ENCODE measurements at places on chromosomes 12 and 14.

DNA sequence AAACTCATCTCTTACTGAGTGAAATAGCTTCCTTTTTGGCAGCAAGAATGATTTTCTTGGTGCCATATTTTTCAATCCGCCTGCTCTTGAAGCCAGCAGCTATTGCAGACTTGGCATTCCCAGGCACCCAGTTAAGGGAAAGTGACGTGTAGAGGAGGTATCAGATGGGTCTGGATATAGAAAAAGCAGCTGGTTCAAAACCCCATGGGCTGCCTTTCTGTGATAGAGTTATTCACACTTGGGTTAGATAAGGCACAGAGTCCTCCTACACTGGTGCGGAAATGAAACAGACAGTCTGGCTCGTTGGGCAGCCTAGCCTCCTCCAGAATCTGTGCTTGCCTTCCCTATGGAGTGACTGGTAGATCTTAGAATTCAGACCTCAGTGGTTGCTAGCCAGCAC, 62.2 kb downstream of the PTPN11 start:
- no peak for DNase-seq

DNA sequence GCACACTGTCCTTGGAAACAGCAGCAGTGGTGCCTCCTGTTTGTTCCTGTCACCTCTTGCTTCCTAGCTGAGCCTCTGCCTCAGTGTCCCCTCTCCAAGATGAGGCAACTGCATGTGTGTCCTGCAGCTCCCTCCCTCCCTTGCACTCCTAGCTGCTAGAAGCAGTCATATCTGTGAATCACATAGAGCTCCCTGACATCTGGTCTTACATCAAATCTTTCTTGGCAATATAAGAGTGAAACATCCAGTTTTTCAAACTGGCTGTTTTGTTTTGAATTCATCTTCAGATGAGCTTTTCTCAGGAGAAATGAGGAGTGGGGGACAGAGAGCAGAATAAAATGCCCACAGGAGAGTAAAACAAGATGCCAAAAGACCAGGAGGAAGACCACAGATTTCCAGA, 103.7 kb downstream of the VCPKMT start:
- peak; percentile 72 for DNase-seq

GRCh38 chr12:63802012-63802608, 22.4 kb downstream of the RXYLT1 start:
- DNase-seq, result peak; percentile 55

DNA sequence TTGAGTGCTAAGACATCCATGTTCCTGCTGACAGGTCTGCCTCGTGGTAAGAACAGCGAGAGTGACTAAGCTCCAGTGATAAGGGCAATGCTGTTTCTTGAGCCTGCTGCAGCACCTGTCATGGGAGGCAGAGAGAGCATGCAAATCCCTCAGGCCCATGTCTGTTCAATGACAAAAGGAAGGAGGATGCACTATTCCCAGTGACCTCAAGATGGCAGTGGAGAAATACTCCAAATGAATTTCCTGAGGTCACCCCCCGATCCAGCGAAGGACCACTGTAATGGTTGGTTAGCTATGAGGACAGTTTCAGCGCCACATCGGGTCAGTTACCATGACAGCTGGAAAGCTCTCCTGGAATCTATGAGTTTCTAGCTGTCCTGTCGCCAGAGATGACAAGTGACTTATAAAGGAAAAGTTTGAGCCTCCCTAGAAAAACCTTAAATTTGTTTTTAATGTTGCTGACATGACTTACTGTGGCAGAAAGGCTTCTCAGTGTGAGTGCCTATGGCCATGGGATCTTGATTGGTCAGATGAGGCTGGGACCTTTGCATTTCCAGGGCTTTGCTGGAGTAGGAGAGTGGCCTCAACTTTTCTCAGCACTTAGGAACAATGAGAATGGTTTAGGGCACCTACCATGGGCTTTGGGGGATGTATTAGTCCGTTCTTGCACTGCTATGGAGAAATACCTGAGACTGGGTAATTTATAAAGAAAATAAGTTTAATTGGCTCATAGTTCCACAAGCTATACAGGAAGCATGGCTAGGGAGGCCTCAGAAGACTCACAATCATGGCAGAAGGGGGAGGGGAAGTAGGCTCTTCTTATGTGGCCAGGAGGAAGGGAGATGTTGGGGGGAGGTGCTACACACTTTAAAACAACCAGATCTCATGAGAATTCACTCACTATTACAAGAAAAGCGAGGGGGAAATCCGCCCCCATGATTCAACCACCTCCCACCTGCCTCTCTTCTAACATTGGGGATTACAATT, 88.0 kb upstream of the TMEM260 start:
- DNase-seq, result peak; percentile 50
